ENCODE measurements at places on chromosomes 3 and 15.

DNA sequence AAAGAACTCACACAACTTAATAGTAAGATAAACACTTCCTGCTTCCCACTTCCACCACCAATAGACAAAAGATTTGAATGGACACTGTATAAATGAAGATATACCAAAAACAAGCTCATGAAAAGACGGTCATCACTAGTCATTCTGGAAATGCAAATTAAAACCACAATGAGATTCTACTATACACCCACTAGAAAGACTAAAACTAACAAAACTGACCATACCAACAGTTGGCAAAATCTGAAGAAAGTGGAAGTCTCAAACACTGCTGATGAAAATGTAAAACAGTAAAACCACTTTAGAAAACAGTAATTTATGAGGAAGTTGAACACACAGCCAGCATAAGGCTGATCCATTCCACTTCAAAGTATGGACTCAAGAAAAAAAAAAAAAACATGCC, 35.6 kb upstream of the CD96 start:
- no peak for DNase-seq

DNA sequence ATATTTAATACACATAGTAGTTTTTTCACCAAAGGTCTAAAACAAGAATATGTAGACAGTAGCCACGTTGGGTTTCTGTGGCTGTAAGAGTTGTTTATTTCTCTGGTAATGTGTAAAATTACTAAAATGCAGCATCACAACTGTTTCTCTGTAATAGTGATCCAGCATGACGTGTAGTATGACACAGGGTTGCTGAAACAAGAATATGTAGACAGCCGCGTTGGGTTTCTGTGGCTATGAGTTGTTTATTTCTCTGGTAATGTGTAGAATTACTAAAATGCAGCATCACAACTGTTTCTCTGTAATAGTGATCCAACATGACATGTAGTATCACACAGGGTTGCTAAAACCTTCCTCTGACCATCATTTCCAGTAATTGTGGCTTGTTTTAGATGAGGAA, 153.6 kb upstream of the ZNF717 start:
- no peak for DNase-seq

DNA sequence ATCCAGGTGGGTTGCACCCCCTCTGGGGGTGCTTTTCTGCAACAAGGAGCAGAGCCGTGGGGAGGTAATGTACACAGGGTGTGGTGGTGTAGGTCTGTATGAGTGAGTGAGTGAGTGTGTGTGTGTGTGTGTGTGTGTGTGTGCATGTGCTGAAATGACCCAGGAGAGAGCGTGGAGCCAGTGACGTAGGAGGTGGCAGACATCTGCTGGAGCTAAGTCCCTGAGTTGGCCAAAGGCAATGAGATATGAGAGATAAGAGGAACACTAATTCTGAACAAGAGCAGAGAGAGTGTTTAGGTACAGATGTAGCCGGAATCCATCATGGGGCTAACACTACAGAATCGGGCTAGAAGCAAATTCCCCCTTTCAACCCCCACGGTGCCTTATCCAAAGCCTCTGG, 27.6 kb downstream of the BDH1 start:
- no peak for DNase-seq

GRCh38 chr15:95684693-95685115, 645.8 kb upstream of the NR2F2 start:
- no peak for DNase-seq

DNA sequence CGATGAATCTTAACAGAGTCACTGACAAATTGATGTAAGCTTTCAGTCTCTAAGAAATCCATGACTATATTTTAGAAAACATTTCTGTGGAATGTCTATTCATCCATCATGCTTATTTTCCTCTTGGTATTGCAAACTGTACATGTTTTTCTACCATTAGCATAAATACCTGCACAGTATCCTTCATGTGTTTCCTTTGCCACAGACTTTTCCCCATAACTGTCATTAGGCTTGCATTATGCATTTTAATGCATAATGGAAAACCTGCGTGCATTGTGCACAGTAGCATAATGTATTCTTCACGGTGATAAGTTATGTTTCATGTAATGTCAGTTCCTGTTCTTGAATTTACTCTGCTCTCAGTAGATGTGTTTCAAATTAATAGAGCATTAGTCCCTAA, 403.1 kb upstream of the EPHA3 start:
- DNase-seq, result no peak

DNA sequence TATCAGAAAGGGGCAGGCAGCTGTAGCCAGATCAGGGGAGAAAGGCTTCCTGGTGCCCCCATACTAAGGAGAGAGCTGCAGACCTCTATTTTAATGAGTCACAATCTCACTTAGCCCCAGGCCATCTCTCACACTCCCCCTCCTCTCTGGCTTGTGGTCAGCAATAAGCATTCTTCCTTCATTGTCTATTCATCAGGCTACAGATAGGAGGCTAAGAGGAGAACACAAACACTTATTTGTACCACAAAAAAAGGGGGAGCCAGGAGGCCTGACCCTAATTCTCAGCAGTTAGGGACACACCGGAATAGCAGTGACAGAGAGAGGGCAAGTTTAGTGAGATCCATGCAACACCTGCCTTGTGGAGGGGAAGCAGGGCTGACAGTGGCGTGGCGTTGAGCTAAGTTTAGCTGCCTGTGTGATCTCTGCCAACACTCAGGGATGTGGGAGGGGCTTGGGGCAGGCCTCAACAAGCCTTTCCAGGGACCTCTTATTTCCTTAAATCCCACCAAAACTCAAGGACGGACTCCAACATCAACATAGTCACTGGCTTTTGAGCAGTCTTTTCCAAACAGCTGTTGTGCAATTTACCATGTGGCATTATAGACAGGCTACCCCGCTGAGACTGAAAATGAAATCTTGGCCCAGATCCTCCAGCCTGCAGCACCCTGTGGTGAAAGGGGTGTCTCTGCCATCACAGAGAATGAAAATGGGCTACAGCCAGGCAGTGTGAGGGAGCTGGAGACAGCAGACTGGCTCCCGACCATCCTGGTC, 191.9 kb upstream of the TSC22D2 start:
- no peak for DNase-seq

- DNase-seq, result no peak
Measured at GRCh38 chr15:85541744-85542143, 161.3 kb downstream of the AKAP13 start.

DNA sequence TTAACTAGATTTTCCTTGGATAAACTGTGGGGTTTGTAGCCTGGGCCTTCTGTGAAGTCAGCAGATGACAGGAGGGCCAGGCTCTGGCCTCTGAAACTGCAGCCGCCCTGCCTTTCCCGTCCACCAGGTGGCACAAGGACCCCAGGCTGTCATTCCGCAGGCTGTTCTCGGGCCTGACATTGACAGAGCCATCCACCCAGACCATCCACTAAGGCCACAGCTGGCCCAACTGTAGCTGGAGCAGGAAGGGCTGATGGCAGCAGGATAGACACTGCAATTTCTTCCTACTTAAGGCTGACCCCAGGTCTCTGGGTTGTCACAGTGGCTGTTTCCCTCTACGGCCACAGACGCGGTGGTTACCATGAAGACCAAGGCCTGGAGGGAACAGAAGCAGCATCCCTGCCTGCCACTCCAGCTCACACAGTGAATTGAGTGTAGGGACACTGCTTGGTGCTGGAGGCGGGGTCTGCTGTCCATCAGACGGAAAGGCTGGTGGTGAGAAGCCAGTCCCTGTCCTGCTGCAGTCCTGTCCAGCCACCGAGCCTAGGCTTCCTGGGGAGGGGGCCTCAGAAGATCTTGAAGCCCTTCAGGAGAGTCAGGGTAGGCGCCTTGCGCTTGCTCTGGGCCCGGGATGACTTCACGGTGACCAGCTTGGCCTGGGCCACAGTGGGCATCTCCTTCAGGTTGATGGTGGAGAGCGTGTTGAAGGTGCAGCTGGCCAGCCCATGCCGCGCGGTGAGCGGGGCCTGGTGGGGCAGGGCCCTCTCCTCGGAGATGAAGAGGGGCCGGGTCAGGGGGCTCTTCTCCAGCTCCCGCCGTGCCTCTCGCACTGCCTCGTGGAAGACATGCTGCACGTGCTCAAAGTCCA, 9.4 kb downstream of the SLC51B start:
- peak; percentile 82 for DNase-seq

GRCh38 chr3:112046599-112046998, 12.1 kb downstream of the TMPRSS7 start:
- no peak for DNase-seq

DNA sequence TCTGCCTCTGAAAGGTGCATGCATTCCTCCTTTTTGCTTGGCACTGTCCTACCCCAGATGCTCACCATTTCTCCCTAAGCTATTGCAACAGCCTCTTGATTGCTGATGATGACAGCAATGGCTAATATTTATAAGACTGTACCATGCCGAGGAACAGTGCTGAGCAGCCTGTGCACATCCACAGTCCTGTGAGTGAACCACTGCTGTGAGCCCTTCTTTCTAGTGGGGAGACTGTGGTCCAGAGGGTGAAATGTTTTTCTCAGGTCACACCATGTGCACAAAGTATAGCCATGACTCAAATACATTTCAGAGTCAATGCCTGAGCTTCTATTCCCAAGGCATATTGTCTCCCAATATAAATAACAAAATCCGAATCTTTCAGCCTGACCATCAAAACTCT, 231.2 kb upstream of the LRTM1 start:
- no peak for DNase-seq

DNA sequence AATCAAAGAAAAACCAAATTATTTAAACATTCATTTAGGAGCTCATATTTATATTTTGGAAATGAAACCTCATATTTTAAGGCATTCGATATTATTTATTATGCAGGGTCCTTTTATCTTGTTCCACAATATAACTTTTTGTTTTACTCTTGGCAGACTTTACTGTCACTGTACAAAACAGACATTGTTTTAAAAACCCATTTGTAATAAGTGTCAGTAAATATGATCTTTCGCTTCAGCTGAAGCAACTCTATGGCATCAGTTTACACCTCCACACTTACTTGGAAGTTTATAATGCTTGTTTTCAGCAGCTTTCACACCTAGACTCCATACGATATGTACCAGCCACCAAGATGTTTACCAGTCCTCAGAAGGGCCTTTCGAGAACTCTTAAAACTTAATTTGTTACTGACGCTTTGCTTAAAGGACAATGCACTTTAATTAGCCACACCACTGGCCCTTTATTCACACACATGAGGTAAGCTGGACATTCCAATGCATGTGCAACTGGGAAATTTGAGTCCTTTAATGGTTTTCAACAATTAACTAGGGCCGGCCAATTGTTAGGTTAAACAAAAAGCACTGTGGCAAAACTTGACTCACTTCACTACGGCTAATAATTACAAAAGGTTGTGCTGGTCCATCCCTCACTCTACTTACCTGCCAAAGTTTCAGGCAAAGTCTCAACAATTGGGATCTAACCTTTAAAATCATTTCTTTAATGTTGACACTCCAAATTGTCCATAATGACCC, 16.7 kb downstream of the WWTR1 start:
- DNase-seq, result no peak

GRCh38 chr15:39431376-39431775, 149.5 kb upstream of the THBS1 start:
- no peak for DNase-seq

- DNase-seq, result peak; percentile 82
Measured at GRCh38 chr15:90388462-90389380, 679 bp downstream of the IQGAP1 start.

DNA sequence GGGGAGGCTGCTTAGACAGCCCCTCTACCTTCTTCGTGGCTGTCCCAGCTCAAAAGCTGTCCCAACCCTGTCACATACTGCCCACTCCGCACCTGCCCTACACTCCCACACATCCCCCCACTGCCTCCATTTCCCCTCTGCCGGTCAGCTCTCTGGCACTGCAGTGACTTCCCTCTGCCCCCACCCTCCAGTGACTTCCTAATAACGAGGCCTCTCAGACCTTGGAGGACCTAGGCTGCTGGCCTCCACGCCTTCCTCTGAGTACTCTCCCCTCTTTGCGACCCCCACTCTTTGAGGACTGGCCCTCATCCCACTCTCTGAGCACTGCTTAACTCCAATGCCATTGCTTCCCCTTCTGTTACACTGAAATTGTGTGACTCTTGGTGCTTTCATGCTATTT, 45.3 kb downstream of the KY start:
- no peak for DNase-seq

- DNase-seq, result peak; percentile 40
Measured at GRCh38 chr3:46393554-46394434, 13.1 kb downstream of the CCR5AS start.

DNA sequence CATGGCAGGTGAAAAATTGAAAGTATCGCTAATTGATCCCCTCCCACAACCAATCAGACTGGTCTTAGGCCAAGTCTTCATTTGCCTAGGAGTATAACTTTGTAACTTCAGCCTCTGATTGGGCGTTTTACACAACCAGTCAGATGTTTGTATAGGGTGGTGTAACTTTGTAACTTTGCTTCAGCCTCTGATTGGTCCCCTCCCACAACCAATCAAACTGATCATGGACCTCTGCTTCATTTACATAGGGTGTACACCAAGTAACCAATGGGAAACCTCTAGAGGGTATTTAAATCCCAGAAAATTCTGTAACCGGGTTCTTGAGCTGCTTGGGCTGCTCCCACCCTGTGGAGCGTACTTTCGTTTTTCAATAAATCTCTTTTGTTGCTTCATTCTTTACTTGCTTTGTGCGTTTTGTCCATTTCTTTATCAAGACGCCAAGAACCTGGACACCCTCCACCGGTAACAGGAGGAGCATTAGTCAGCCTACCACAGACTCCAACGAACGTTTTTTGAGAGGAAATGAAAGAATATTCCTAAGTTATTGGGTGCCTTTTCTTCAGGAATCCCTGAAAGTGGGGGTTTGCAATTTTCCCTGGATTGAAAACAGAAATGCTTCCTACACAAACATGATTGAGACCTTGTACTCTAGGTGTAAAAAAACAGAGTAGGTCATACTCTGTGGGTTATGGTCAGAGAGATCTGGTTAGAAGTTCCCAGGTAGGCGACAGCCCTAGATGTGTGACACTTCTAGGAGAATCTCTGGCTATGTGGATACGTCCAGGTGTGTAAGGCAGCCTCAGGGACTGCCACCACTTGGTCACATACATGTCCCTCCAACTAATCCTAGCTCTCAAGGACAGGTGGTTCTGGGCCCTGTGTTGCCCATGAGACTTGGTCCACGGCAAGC, 5.5 kb upstream of the SACM1L start:
- no peak for DNase-seq

DNA sequence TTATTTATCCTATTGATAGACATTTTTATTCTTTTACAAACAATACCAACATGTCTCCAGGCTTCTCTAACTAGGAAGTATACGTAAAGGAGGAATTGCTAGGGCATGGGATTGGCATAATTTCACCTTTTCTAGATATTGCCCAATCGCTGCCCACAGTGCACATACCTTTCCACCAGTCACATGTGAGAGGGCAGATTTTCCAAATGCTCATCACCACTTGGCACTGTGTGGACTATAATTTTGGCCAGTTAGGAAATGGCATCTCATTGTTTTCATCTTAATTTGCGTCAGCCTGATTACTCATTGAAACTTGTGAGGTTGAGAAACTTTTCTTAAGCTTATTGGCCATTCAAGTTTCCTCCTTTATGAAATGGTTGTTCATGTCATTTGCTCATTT, 57.4 kb upstream of the POLR2M start:
- DNase-seq, result no peak

- DNase-seq, result no peak
Measured at GRCh38 chr15:73114064-73114463, 61.8 kb downstream of the NEO1 start.

- DNase-seq, result no peak
Measured at GRCh38 chr3:14503033-14503705, 37.0 kb downstream of the GRIP2 start.
